ENCODE measurements at places on chromosomes 12 and 14.

DNA sequence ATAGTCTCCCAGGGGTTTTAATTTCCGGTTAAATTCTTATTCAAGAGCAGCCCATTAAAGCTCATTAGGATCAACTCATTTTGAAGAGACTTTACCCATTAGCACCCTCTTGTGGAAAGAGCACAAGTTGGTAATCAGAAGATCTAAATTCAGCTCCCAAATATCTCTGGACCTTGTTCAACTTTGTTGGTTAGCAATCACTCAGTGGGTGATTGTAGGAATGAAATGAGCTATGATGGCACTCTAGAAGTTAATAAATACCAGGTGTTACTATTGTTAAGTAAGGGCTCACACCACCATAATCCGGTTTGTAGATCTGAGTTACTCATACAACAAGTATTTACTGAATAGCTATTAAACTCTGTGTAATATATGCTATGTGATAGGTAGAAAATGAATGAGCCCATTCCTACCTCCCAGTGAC lies 42.9 kb downstream of the TRIP11 start:
- DNase-seq: peak; percentile 15

DNA sequence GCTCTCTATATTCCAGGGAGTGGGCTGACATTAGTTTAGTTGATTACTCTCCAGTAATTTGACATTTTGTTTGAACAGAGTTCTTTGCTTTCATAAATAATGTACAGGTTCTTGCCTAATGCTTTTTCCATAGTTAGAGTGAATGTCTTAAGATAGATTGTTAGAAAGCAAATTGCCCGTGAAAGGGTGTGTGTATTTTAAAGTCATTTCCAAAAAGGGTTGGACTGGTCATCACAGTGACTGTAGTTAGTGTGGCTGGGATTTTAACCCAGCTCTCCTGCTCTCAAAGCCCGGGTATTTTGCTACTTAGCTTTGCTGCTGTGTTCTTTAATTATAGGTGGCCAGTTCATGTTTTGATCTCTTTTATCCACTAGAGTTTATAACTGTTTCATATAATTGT lies 74.2 kb downstream of the DNAH10 start:
- DNase-seq: no peak

- DNase-seq: no peak
These were observed 2.4 kb upstream of the CLEC1B start for GRCh38 chr12:10001171-10001776.

DNA sequence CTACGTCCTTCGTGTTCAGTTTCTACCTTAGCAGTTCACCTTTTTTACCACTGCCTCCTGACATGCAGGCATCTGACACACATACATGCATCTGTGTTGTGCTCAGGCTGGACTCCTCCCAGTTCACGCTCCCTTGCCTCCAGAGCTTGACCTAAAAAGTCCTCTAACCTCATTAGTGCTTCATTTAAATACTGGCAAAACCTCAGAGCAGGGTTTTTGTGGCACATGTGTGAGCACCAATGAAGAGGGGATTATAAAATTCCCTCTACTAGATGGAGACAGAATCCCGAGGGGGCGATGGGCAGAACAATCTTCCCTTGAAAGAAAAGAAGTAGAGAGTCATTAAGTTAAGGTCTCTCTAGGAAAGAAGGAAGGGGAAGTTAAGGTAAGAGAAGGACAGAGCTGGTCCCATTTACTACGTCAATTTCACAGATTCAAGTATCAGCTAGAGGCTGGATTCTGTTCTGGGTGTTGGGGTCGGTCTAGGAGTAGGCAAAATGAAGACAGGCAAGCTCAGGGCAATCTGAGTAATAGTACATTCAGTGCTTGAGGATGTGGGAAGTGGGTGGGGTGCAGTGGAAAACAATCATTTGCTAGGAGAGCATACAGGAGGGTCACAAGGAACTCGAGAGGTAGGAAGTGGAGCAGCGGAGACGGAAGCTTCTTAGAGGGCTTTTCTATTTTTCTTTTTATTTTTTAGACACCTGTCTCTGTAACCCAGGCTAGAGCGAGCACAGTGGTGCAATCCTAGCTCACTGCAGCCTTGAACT lies 7.5 kb downstream of the HAL start:
- DNase-seq: no peak

DNA sequence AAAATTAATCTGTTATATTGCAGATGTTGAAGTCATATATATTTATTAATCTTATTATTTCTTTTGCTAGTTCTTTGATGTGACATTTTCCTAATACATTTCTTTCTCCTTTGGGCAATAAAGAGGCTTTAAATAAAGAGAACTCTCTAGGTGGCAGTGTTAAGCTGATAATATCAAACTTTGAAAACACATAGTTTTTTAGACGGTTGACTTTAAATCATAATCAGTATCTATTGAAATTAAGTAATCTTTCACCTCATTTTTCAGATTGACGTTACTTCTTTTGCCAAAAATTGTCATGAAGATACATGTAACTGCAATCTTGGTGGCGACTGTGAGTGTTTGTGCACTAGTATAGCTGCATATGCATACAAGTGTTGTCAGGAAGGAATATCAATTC lies 130.8 kb upstream of the PTPRQ start:
- no peak for DNase-seq

GRCh38 chr12:42325326-42325652 lies 605 bp downstream of the ZCRB1 start:
- DNase-seq: no peak

- DNase-seq: no peak
These were observed 115.7 kb downstream of the PTPRQ start for GRCh38 chr12:80559766-80560165.

GRCh38 chr12:10191865-10192264 lies 13.0 kb downstream of the TMEM52B start:
- DNase-seq: no peak

GRCh38 chr12:8696442-8697090 lies 1.2 kb upstream of the RIMKLB start:
- DNase-seq: no peak

- no peak for DNase-seq
These were observed 21.8 kb downstream of the FUT8 start for GRCh38 chr14:65434216-65434850.

- no peak for DNase-seq
These were observed 43.1 kb downstream of the SOX5 start for GRCh38 chr12:23906329-23906728.

DNA sequence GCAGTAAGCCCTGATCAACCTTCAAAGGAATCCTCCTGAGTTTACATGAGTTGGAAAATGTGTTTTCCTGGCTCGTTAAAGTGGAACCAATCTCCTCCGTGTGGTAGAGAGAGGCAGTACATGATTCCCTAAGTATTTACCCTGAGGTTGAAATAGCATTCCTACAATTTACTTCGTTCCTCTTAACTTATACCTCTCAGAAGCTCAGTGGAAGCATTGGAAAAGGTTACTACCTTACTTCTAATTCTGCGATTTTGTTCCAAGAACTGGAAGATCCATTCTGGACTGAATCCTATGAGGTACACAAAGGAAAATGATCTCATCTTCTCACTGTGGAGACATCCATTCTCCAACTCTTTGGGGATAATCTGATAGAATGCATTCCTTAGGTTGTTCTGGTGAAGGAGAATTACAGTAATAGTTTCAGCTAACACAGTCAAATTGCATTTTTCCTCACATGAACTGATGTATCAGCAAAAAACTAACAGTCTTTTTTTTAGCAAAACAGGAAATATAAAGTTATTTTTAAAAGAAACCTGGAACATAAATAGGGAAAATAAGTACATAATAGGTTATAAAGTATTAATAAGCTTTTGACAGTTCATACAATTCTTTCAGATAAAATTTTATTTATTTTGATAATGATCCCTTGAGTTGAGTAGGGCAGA lies 475.6 kb downstream of the PDZRN4 start:
- DNase-seq: no peak

DNA sequence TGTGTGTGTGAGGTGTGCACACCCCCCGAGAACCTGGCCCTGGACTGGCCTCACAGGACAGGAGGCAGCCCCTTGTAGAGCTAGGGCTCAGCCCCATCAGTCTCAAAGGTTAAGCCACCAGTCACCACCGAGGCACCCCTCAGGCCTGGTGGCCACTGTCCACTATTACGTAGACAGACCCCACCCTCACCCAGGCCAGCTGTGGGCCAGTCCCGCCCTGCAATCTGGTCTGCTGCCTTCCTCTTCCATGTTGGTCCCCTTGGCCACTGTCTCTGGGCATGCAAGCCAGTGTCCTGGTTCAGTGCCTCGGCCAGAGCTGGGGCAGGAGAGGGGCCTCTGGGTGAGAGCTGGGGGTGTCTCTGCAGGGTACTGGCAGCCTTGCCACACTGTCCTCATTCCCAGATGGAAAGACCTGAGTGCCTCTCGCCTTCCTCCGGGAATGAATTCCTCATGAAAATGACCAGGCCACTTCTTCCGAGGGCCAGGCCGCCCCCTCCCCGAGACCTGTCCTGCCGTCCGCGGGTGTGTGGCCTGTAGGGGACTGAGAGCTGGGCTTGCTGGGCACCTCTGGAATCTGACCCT lies 897 bp upstream of the TEX22 start:
- DNase-seq: no peak

- DNase-seq: no peak
These were observed 2.6 kb downstream of the GDF11 start for GRCh38 chr12:55745361-55746173.

DNA sequence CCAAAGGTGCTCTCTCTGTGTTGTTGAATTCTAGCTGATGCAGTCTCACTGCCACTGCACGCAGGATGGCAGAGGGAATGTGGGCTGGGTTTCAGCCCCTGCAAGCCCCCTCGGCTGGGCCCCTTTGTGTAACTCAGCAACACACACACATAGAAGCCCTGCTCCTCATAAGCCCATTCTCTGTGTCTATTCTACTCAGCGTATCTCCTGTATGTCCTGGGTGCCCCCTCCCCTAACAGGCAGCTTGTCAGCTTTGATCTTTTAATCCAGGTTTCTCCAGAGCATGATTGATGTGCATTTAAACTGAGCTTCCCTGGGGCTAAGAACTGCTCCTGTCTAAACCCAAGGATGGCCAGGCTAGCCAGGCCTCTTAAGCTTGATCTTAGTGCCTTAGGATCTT lies 43.0 kb downstream of the SRRM4 start:
- no peak for DNase-seq

- DNase-seq: no peak
These were observed 20.1 kb downstream of the TSPAN9 start for GRCh38 chr12:3097186-3097804.

- DNase-seq: no peak
These were observed 230.1 kb downstream of the ANO6 start for GRCh38 chr12:45446013-45446412.

DNA sequence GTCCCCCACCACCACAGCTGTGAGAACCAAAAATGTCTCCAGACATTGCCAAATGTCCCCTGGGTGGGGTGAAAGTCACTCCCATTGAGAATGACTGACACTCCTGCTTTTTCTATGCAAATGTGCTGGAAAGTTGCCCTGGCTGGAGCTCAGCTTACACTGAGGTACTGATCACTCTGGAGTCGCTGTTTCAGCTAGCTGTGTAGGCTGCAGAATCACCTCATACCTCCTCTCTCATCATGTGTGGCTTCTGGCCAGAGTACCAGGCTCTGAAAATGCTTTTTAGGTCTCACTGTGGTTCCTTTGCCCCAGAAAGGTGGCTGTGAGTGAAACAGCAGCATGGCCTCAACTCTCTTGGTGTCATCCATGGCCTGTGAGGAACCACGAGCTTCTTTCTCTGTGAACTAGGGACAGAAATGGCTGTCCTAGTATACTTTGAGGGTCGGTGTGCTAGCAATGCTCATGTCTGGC lies 414.4 kb downstream of the DPF3 start:
- no peak for DNase-seq

DNA sequence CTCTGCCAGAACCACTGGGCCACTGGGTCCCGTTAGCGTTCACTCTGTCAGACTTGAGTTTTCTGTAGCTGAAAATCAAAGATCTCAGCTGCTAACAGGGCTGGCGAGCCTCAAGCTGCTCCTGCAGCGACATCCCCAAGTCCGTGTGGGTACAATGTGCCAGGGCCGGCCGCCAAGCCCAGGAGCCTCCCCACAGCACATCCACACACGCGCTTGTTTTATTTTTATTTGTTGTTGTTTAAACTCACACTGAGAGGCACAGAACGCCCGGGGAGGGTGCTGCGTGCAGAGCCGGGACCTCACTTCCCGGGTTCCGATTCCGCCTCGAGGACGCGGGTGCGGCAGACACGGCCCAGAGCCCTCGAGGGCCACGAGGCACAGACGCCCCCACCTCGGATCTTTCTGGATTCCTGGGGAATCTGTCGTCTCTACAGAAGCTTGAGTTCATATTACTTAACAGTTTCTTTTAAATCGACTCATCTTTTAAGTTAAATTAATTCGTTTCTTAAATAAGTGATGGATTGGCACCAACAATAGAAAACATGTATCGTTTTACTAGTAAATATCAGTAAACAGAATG lies 9.3 kb downstream of the GALNT9 start:
- no peak for DNase-seq
